Aorta (tissue), 5 donors: ENCODE measurements at places on chromosomes 1 and 21. TPM values are rescaled to one million over a fixed set of nuclear protein-coding genes. Genes with fewer than 3 reads are reported as not detected.

GRCh38 chr1:168202941-168203654 lies 22.7 kb upstream of the SFT2D2 start:
- no peaks in the 10 kb centered on the region for H3K36me3 ChIP-seq
- no peaks in the 10 kb centered on the region for H3K4me1 ChIP-seq
- DNase-seq, result no peak
- H3K27ac ChIP-seq, result no peak overlapping the region
- no peaks in the 10 kb centered on the region for H3K27me3 ChIP-seq
- H3K4me3 ChIP-seq, result no peak overlapping the region

GRCh38 chr1:177185209-177185608 lies 14.5 kb downstream of the BRINP2 start:
- H3K4me1 ChIP-seq, result no peaks in the 10 kb centered on the region
- no peak for DNase-seq
- no peak overlapping the region for H3K27ac ChIP-seq

DNA sequence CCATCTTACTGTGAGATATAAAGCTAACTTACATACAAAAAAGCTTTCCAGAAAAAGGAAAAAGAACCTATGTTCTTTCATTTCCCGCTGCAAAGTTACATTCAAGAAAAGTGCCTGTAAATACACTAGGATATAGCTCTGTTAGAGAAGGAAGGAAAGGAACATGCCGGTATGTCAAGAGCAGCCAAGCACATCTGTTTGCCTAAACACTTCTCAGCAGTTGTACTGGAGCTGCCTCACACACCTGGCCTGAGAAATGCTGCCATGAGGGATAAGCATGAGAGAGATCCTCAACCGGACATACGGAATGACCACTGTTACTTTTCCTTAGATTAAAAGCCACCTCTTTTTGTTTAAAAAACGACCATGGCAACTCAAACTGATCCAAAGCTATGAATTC lies 189.7 kb downstream of the RERE start:
- no peak overlapping the region for H3K27ac ChIP-seq
- no peak overlapping the region for H3K4me3 ChIP-seq
- no peaks in the 10 kb centered on the region for H3K27me3 ChIP-seq
- DNase-seq, result no peak
- no peaks in the 10 kb centered on the region for H3K36me3 ChIP-seq
- H3K4me1 ChIP-seq, result peaks cover 3% of the 10 kb centered on the region

GRCh38 chr1:245433561-245433960 lies 278.8 kb downstream of the KIF26B start:
- no peaks in the 10 kb centered on the region for H3K4me1 ChIP-seq
- H3K36me3 ChIP-seq, result no peaks in the 10 kb centered on the region
- H3K27ac ChIP-seq, result no peak overlapping the region
- peaks cover 2% of the 10 kb centered on the region for H3K27me3 ChIP-seq
- no peak for DNase-seq

- H3K36me3 ChIP-seq, result no peaks in the 10 kb centered on the region
- H3K27ac ChIP-seq, result no peak overlapping the region
- H3K4me3 ChIP-seq, result no peak overlapping the region
Observed at GRCh38 chr21:34611528-34611927, 3.4 kb downstream of the RCAN1 start.

Gene CHI3L1
- total RNA-seq, result 34.2 TPM

GRCh38 chr1:78254517-78254916 lies 208.8 kb downstream of the GIPC2 start:
- H3K27ac ChIP-seq, result no peak overlapping the region
- no peaks in the 10 kb centered on the region for H3K27me3 ChIP-seq
- no peak overlapping the region for H3K4me3 ChIP-seq
- H3K36me3 ChIP-seq, result no peaks in the 10 kb centered on the region
- DNase-seq, result no peak

Gene XCL1
- not detected for total RNA-seq

DNA sequence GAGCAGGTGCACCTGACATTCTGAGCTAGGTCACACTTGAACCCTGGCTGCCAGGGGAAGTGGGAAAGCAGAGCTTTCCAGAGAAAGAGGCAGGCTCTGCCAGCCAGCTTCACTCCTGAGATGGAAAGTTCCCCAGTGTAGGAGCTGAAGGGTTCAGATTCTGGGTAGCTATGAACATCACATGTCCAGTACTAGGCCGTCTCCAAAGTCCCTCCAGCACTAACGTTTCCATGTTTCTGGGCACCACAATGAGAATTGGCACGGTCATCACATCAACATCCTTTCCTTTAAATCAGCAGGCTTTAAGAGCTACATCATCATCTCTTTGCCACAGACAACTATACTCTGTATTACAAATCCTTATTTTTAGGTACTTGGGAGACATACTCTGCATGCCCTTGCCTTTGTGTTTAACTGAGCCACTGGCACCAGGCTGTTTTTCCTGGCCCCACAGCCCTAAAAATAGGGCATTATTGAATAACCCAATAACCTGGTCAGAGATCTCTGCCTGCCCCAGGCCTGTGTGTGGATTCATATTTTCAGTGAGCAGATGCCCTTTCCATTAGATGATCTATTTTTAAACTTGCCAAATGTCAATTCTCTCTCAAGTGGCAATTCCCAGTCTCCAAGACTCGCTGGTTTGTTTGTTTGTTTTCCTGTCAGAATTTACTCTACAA lies 35.4 kb upstream of the USP24 start:
- H3K27ac ChIP-seq, result no peak overlapping the region
- DNase-seq, result no peak
- no peaks in the 10 kb centered on the region for H3K27me3 ChIP-seq
- H3K36me3 ChIP-seq, result no peaks in the 10 kb centered on the region
- H3K4me3 ChIP-seq, result no peak overlapping the region

Gene TMPRSS2
- not detected for total RNA-seq

DNA sequence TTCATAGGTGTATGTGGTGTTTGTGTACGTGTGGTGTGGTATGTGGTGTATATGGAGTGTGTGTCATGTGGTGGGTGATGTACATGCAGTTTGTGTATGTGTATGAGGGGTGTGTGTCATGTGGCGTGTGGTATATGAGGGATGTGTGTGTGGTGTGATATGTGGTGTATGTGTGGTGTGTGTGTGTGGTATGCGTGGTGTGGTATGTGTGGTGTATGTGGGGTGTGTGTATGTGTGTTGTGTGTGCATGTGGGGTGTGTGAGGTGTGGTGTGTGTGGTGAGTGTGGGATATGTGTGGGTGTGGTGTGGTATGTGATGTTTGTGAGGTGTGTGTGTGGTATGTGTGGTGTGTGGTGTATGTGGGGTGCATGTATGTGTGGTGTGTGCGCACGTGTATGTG lies 272.4 kb downstream of the PCP4 start:
- H3K27ac ChIP-seq, result no peak overlapping the region
- DNase-seq, result no peak
- H3K27me3 ChIP-seq, result no peaks in the 10 kb centered on the region
- H3K4me1 ChIP-seq, result no peaks in the 10 kb centered on the region
- H3K4me3 ChIP-seq, result no peak overlapping the region

Gene ARHGAP30
- total RNA-seq, result 20.5 TPM

GRCh38 chr1:66050123-66050522 lies 257.4 kb downstream of the PDE4B start:
- no peak overlapping the region for H3K27ac ChIP-seq
- no peaks in the 10 kb centered on the region for H3K27me3 ChIP-seq
- DNase-seq, result no peak
- H3K36me3 ChIP-seq, result no peaks in the 10 kb centered on the region
- H3K4me3 ChIP-seq, result no peak overlapping the region

- peaks cover 6% of the 10 kb centered on the region for H3K4me1 ChIP-seq
- H3K27me3 ChIP-seq, result no peaks in the 10 kb centered on the region
- H3K27ac ChIP-seq, result peak overlapping the region; percentile 50
- DNase-seq, result peak; percentile 74
- H3K36me3 ChIP-seq, result no peaks in the 10 kb centered on the region
Observed at GRCh38 chr1:24020025-24020424, 39.9 kb upstream of the SRSF10 start.

GRCh38 chr1:31064111-31064717 lies 1.3 kb downstream of the PUM1 start:
- no peaks in the 10 kb centered on the region for H3K27me3 ChIP-seq
- no peak for DNase-seq
- no peak overlapping the region for H3K27ac ChIP-seq
- peak overlapping the region; percentile 78 for H3K4me3 ChIP-seq

DNA sequence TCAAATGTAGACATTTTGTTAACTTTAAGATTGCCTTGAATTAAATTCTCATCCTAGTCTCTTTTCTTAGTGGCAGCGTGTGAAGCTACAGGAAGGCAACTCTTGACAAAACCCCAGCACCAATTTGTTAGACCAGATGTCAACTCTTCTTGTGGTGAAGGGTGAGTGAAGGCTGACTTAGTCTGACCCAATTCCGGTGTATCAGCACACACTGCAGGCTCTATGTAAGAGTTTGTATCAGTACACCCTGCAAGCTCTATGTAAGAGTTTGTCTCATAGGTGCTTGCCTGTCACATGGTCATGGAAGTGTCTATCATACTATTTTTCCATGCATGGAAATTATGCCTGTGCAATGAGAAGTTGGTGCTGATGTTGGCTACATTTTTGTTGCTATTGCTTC lies 16.8 kb downstream of the CR2 start:
- no peaks in the 10 kb centered on the region for H3K36me3 ChIP-seq
- no peak overlapping the region for H3K27ac ChIP-seq
- no peak overlapping the region for H3K4me3 ChIP-seq
- no peak for DNase-seq
- H3K27me3 ChIP-seq, result peaks cover 5% of the 10 kb centered on the region

- DNase-seq, result no peak
- H3K4me1 ChIP-seq, result no peaks in the 10 kb centered on the region
- no peaks in the 10 kb centered on the region for H3K27me3 ChIP-seq
- H3K36me3 ChIP-seq, result no peaks in the 10 kb centered on the region
Observed at GRCh38 chr21:25831300-25831960, 96.7 kb downstream of the GABPA start.

Gene CR1L
- total RNA-seq, result 0.24 TPM

Gene FAM72B
- total RNA-seq, result 0.78 TPM

DNA sequence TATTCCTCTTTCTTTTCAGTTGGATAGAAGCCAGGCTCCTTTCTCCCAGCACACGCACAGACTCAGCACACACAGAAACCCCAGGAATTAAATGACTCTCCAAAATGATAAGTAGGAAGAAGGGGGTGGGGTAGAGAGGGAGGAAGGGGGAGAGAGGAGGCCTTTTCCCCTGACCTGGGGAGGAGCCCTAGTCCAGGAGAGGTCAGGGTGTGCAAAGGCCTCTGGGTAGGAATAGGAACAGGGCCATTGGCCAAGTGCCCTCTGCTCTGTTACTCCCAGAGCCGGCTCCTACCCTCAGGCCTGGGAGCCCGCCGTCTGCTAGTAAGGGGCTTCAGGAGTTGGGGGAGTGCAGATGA lies 35.6 kb upstream of the PUM1 start:
- H3K4me1 ChIP-seq, result no peaks in the 10 kb centered on the region
- H3K4me3 ChIP-seq, result no peak overlapping the region

DNA sequence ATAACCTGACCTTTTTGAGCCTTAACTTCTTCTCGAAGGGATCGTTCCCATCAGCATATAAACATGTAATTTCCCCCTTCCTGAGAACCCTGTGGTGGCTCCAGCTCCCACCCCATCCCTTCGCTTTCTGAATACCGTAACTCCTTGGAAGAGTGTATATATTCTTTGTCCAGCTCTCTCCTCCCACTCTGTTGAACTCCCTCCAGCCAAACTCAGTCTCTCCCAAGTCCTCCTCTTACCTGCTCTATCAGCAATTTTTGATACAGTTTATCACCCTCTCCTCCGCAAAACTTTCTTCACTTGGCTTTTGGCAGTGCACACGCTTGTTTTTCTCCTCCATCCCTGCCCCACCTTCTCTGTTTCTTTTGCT lies 109.9 kb upstream of the SLC25A33 start:
- no peak overlapping the region for H3K27ac ChIP-seq
- no peaks in the 10 kb centered on the region for H3K27me3 ChIP-seq
- no peaks in the 10 kb centered on the region for H3K36me3 ChIP-seq

Gene TNFRSF9
- total RNA-seq, result 0.36 TPM

DNA sequence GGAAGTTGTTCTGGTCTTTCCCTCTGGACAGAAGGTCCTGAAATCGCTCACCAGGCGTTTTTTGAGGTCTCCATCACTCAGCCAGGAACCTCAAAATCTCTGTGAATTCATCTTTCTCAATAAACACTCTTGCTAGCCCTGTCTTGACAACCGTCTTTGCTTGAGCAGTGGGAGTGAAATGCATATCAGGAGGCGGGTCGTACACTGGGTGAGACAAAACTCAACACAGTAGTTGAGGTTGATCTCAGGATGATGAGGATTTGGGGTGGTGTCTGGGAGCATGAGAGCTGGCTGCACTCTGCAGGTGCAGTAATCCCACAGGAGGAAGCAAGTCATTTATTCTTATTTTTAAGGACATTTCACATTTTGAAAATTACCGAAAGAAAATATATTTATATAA lies 1.9 kb downstream of the GPR25 start:
- no peaks in the 10 kb centered on the region for H3K36me3 ChIP-seq
- H3K4me3 ChIP-seq, result no peak overlapping the region
- no peaks in the 10 kb centered on the region for H3K27me3 ChIP-seq
- no peak overlapping the region for H3K27ac ChIP-seq

GRCh38 chr1:67194209-67194863 lies 28.1 kb downstream of the IL23R start:
- no peaks in the 10 kb centered on the region for H3K36me3 ChIP-seq
- H3K4me3 ChIP-seq, result no peak overlapping the region
- H3K27ac ChIP-seq, result no peak overlapping the region
- no peak for DNase-seq

- H3K27me3 ChIP-seq, result no peaks in the 10 kb centered on the region
- H3K4me1 ChIP-seq, result no peaks in the 10 kb centered on the region
- H3K36me3 ChIP-seq, result no peaks in the 10 kb centered on the region
- no peak overlapping the region for H3K4me3 ChIP-seq
Observed at GRCh38 chr1:47598357-47598756, 160.5 kb downstream of the FOXD2 start.

Gene LRRC47
- 31.9 TPM for total RNA-seq

DNA sequence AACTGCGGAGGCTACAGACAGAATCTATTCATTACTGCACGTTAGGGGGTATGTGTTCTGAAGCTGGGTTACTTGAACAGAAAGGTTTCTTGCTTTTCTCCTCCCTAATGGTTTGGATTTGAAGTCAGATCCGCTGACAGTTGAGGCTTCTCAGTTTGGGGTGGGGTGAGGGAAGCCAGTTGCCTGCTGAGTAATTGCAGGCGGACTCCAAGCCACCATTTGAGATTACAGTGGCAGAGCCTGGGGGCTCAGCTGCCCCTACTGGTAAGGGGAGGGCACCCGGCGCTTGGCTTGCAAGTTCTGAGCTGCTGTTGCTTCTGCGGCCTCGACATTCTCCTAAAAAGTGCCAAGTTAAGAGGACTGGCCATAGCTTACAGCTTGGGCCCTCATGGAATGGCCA lies 2.0 kb downstream of the GRHL3 start:
- no peaks in the 10 kb centered on the region for H3K4me1 ChIP-seq
- DNase-seq, result no peak
- no peaks in the 10 kb centered on the region for H3K27me3 ChIP-seq
- H3K4me3 ChIP-seq, result no peak overlapping the region

Gene OR2AK2
- total RNA-seq, result not detected
